Stimulated activated CD4-positive, alpha-beta T cell treated with anti-CD3 and anti-CD28 coated beads, Interleukin-1b, Interleukin-23, amount 100 ng/mL, for 24 hours (primary cell): ENCODE measurements at places on chromosomes 16 and 17.

DNA sequence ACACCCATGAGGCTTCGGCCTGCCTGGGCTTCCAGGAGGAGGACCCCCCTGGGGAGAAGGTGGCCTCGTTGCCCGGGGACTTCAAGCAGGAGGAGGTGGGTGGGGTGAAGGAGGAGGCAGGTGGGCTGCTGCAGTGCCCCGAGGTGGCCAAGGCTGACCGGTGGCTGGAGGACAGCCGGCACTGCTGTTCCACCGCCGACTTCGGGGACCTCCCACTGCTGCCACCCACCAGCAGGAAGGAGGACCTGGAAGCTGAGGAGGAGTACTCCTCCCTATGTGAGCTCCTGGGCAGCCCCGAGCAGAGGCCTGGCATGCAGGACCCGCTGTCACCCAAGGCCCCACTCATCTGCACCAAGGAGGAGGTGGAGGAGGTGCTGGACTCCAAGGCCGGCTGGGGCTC, 41.5 kb downstream of the SREBF1 start:
- DNase-seq = no peak

DNA sequence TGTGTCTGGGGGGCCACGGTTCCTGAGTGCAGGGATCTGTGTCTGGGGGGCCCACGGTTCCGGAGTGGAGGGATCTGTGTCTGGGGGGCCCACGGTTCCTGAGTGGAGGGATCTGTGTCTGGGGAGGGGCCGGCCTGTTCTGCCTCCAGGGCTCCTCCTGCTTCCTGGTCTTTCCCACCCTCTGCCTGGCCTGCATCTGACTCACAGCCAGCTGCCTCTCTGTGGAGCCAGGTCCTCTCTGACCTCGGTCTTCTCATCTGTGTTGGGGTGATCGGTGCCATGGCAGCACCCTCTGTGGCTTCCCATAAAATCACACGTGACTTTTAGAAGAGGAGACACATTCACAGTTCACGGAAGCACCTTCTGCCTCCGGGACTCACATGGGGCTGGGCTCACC, 50.3 kb downstream of the ZFPM1 start:
- no peak for DNase-seq

GRCh38 chr16:15773968-15774367, 82.9 kb downstream of the MYH11 start:
- no peak for DNase-seq

DNA sequence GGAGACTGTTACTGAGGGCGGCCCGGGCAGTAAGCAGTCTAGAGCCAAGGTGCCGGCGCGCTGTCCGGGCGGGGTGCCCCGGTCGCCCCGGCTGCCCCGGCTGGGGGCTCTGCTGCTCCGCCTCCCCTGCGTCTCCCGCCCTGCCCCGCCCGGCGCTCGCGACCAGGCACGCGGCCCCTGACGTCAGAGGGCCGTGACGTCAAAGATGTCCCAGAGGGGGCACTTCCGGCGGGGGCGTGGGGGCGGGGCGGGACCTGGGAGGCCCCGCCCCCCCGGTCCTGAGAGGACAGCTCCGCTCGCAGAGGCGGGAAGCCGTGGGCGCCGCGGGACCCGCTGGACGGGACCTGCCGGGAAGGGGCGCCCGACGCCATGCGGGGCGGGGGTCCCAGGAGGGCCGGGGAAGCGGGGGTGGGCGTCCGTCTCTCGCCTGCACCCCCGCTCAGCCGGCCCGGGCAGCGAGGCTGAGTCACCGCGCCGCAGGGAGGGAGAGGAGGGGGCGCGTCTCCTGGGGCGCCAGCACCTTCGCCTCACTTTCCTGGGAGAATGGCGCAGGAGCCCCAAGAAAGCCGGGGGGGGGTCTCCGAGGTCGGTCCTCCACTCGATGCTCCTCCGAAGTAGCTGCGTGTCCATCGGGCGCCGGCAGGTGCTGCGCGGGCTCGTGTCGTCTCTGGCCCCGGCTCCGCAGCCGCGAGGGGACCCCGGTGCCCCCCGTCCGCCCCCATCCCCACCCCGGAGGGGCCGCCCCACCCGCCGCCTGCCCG, 4.4 kb upstream of the HIC1 start:
- no peak for DNase-seq

DNA sequence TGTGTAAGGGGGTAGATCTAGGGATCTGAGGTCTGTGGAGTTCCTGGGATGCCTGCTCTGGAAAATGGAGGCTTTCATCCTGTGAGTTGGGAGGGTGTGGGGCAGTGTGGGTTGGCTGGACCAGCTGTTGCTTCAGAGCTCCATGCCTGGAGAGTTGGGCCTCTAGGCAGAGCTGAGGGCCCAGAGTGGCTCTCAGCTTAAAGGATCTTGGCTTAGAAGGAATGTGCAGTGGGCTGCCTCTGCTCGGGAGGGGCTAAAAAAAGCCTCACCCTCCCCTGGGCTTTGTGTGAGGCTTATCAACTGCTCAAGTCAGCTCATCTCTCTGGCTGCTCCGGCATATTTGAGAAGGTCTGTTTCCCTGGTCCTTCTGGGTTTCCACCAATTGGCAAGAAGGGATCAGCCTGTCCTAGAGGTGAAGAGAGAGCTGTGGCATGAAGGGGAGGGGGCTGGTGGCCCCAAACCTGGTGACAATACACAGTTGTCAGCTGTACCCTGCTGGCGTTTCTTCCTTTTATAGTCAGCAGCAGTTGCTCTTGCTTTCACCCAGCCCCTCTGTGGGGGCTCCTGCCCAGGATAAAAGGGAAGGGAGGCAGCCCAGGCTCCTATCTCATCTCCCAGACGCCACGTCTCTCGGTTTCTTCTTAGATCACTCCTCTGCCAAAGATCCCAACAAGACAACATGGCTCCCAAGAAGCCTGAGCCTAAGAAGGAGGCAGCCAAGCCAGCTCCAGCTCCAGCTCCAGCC, at the start of gene MYL4:
MYL4 (plus strand) TSS at position 605 of the 745 bp plus-strand sequence; CDS start at position 680, 75 bp downstream.
- DNase-seq = no peak

GRCh38 chr16:598823-599739, 9.2 kb downstream of the RAB40C start:
- DNase-seq = no peak

- DNase-seq = no peak
Observed at GRCh38 chr16:85625485-85626117, 12.5 kb downstream of the GSE1 start.

DNA sequence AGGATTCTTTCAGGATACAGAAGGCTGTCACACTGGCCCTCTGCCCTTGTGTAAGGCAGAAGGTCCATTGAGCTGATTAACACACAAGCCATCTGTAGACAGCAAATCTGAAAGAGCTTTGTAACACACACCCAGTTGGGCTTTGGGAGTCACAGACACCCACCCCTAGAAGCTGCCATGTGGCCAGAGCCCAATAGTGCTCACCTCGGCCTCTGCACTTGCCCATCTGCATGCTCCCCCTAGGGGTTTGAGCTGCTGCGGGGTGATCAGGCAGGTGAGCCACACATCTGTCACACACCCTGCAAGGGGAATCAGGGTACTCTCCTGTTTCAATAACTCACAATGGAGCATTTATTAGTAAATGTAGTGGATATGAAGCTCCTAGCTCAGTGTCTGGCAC, 138.3 kb downstream of the CHD9NB start:
- no peak for DNase-seq

DNA sequence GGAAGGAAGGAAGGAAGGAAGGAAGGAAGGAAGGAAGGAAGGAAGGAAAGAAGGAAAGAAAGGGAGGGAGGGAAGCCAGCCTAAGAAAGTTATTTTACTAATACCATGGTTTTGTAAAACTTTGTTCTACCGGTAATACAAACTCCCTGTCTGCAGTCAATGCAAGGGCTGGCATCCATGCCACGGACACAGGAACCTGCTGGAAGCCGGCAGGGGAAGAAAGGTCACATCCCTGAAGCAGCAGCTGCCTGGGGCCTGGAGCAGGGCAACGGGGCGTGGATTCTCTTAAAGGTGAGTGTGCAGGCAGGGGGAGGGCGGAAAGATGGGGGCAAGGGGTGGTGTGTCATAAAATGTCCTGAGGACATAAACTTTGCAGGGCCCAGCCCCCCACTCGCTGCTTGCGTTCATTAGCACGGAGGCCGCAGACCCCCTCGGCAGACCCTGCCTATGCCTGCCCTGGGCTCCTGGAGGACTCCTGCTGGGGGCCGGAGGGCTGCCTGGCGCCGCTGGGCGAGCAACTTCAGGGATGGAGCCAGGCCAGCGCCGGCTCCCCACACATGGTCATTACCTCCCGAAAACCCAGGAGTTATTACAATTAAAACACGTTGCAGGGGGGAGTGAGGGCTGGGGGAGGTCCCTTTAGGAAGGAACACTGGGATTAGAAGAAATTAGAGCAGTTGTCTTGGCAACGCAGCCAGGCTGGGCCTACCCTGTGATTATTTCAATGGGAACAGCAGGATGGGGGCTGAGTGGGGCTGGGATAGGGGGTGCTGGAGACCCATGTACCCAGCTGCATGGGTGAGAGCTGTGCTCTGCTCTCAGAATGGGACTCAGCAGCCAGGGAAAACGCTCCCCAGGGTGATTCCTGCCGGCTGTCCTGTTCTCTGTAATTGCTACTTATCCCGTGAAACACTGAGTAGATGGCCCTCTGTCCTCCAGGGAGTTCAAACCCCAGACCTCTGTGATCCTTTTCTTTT, 257.9 kb downstream of the SOX9 start:
- no peak for DNase-seq

DNA sequence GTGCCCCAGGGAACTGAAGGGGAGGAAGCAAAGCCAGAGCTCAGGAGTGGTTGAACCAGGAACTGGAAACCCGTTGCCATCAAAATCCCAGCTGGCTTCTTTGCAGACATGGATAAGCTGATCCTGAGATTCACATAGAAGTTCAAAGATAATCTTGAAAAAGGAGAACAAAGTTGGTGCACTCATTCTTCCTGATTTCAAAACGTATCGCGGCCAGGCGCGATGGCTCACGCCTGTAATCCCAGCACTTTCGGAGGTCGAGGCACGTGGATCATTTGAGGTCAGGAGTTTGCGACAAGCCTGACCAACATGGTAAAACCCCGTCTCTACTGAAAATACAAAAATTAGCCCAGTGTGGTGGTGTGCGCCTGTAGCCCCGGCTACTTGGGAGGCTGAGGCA, 7.1 kb downstream of the RAP1GAP2 start:
- no peak for DNase-seq

- no peak for DNase-seq
Observed at GRCh38 chr16:2883458-2883908, 468 bp downstream of the FLYWCH2 start.

DNA sequence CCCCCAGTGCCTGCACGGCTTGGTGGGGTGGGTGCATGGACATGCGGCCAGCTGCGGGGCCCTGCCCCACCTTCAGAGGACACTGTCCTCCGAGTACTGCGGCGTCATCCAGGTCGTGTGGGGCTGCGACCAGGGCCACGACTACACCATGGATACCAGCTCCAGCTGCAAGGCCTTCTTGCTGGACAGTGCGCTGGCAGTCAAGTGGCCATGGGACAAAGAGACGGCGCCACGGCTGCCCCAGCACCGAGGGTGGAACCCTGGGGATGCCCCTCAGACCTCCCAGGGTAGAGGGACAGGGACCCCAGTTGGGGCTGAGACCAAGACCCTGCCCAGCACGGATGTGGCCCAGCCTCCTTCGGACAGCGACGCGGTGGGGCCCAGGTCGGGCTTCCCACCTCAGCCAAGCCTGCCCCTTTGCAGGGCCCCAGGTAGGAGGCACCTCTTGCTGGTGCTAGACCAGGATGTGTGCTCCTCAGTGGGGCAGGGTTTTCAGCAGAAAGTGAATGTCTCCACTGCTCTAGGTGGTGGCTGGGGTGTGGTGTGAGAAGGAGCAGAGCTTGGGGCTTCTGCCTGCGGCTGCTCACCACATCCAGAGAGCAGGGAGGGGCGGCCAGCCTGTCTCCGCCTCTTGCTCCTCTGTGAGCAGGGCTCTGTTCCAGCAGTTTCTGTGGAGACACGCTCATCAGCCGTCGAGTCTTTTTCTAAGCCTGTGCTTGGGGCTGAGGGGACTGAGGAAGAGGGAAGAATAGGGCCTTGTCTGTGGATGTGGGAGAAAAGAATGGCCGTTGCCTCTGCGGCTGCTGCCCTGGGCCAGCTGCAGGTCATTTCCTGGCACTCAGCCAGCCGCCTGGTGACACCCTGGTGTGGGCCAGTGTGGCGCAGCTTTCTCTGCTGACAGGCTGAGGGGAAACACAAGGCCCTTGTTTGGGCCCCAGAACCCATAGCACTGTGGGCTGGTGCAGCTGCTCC, 2.2 kb downstream of the ZNF276 start:
- DNase-seq = no peak

DNA sequence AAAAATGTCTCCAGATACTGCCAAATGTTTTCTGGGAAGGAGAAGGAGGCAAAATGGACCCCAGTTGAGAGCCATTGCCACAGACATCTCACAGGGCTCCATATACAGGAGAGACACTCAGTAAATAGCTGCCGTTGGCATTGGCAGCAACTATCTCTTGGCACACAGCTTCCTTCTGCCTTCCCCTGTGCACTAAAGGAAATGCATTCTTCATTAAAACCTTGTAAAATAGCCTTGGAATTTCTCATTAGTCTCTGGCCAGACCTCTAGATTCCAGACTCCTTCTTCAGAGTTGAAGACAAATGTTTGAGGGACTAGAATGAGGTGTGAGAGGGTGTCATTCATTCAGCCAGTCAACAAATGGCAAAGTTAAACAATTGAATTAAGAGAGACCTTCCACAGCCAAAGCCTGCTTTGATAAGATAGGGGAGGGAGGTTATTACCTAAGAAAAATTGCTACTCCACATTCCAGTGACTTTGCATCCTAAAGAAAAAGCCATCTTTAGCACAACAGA, 223.9 kb upstream of the HS3ST3A1 start:
- no peak for DNase-seq

- no peak for DNase-seq
Observed at GRCh38 chr16:70512456-70512855, 10.9 kb downstream of the COG4 start.

DNA sequence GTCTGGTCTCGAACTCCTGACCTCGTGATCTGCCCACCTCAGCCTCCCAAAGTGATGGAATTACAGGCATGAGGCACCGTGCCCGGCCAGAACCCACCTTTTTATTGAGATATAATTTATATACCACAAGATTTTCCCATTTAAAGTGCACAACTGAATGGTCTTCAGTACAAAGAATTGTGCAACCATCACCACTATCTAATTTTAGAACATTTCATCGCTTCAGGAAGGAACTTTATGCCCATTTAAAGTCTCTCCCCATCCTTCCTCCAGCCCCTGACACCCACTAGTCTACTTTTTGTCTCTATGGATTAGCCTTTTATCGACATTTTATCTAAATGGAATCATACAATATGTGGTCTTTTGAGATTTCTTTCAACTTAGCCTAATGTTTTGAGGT, 25.4 kb upstream of the HELZ start:
- no peak for DNase-seq

DNA sequence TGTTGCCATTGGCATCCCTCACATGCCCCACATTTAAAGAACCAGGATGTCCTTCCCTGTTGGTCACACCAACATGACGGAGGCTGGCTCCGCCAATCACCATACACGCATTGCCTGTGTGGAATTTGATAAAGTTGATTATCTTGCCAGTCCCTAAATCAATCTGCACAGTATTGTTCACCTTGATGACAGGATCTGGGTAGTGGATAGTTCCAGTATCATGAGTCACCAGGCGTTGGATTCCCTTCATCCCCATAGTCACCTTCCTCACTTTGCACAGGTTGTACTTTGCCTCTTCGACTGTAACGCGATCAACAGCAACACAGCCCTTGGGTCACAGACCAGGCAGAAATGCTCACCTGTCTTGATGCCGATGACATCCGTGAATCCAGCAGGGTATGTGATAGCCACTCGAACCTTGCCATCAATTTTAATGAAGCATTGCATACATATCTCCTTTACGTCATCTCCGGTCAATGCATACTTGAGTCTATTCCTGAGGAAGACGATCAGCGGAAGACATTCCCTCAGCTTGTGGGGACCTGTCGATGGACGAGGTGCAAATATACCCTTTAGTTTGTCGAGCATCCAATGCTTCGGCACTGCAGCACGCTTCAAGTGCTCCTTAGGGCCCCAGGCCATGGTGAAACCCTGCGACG, 14.2 kb downstream of the CTRB2 start:
- DNase-seq = no peak

GRCh38 chr17:77504652-77505155, 363.9 kb downstream of the SEC14L1 start:
- no peak for DNase-seq
